ENCODE measurements at places on chromosomes 2 and 18. TPM values are rescaled to one million over a fixed set of nuclear protein-coding genes. Genes with fewer than 3 reads are reported as not detected.

GRCh38 chr2:123738643-123739042 lies 286.4 kb upstream of the CNTNAP5 start:
- no peak for DNase-seq

DNA sequence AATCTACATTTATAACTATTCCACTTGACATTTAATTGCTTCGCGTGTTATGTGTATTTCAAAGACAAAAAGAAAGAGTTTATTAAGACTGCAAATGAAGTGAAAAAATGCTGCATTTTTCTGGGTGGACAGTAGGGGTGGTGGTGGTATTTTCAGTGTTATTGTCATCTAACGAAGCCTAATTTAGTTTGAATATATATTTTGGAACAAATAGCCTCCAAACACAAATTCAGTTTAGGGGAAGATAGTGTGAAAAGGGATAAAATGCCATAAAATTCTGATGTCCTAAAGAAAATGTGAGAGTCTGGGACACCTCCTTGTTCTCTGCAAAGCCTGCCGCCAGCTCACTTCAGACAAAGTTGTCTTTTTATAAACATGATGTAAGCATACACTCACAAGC lies 425.1 kb downstream of the NRXN1 start:
- DNase-seq: no peak

Gene BBS5
- polyA plus RNA-seq: 15.3 TPM

GRCh38 chr18:35122586-35123224 lies 81.5 kb downstream of the MAPRE2 start:
- DNase-seq: no peak
